ENCODE measurements at places on chromosomes 12 and 14.

GRCh38 chr12:42582050-42582449 lies 7.5 kb downstream of the PRICKLE1 start:
- no peak for DNase-seq

- DNase-seq, result no peak
These were observed 28.0 kb downstream of the RCOR1 start for GRCh38 chr14:102620413-102620812.

DNA sequence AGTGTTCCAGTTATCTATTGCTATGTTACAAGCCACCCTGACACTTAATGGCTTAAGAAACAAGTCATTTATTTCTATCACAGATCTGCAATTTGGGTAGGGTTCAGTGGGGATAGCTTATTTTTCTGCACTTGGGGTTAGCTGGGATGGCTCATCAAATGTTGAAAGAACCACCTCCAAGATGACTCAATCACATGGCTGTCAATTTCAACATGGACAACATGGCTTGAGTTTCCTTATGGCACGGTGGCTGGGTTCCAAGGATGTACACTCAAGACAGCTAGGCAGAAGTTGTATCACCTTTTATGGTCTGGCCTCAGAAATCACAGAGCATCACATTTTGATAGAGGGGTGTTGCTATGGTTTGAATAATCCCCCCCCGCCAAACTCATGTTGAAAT lies 24.5 kb upstream of the IGF1 start:
- no peak for DNase-seq

DNA sequence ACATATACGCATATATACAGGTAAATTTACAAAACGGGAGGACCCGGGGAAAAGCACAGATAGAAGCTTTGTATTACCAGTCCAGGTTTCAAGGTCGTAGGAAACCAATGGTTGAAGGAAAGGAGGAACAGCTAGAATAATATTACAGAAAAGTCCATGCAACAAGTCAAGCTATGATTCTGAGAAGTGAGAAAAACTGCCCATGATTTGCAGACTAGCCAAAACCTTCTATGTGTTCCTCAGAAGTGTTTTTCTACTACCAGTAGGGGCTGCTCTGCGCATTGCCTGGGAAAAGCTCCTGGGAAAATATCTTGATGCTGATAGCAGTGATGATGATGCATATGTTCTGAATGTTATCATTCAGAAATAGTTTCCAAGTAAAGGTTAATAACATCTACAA lies 2.2 kb downstream of the PDZRN4 start:
- no peak for DNase-seq

DNA sequence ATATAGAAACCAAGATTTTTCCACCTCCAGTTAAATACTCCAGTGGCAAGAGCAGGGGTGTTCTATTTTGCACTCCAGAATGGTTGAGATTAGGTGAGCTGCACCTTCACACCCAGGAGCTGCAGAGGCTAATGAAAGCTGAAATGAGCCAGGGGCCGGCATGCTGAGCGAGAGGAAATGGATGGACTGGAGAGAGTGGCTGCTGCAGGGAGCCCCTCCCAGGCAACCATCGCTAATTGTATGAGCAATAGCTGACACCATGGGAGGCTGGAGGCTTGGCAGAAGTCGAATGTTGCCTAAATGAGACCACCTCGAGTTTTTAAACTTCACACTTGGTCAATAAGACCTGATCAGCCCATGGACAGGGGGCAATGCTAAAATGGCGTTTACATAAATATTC lies 301.8 kb upstream of the TMPO start:
- no peak for DNase-seq

- DNase-seq, result no peak
These were observed 23.2 kb upstream of the PTGDR start for GRCh38 chr14:52244328-52244727.

DNA sequence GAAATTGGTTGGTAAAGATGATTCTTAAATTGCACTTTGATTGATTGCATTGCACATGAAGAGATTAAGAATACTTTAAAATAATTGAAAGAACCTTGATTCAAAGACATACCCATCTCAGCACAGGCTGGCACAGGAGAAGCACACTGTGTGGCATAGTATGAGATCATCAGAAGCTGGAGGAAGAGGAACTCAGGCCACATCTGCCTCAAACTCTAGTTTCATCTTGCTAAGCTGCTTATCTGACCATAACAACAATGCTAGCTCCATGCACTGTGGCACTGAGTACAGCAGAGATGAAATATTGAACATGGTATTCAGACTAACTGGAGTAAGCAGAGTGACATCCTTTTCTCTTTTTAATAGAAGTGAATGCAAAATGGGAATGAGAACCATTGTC lies 99.1 kb downstream of the TBC1D30 start:
- no peak for DNase-seq

DNA sequence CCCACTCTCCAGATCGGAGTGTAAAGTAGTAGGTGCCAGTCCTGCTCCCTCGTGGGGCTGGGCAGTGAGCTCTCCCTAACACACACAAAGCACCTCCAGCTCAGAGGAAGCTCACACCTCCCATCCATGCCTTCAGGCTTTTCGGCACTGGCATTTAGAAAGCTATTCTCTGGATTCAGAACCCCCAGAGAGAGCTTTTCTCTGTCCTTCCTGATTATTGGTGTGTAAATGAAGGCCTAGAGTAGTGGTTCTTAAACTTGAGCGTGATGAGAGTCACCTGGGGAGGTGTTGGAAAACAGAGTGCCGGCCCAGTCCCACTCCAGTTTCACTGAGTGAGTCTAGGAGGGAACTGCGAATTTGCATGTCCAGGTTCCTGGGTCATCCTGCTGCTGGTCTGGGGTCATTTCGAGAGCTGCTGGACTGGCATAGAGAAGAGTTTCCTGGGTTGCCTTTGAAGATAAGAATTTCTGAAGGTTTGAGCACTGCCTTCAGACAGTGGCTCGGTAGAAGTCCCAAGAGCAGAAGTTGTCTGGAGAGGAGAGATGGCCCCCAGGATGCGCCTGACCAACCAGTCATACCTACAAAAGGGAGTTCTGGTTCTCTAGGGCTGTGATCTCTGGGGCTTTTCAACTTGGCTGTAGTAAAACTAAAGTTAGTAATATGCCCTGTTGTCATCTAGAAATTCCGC lies 15.1 kb downstream of the CD9 start:
- DNase-seq, result no peak
